ENCODE measurements at places on chromosomes 7 and 10. TPM values are rescaled to one million over a fixed set of nuclear protein-coding genes. Genes with fewer than 3 reads are reported as not detected.

The FOXI2 gene
- not detected for total RNA-seq

The TDRD1 gene
- not detected for total RNA-seq

The GDF10 gene
- total RNA-seq, result 1.2 TPM

The LMBR1 gene
- total RNA-seq, result 82.6 TPM

The TEX36 gene
- total RNA-seq, result not detected

The FAM180A gene
- total RNA-seq, result not detected

The EFCAB10 gene
- not detected for total RNA-seq

The PNLIPRP1 gene
- 0.95 TPM for total RNA-seq

DNA sequence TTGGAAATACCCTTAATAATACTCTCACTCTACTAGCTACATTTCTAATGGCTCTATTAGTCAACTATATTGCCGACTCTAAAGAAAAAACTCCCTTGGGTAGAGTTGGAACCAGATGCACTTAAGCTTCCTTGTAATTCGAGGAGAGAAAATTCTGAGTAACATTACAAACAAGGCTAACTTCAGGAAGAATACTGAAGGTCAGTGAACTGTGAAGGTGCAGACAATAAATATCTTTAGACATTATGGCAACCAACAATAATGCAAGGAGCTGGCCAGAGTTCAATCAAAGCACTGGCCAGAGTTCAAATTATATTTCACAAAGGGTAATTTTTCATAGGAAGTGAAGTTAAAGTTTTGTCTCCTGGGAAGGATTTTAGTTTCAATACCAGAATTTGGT, 40.7 kb upstream of the MRLN start:
- H3K36me3 ChIP-seq, result peaks cover 15% of the 10 kb centered on the region
- H3K27me3 ChIP-seq, result no peaks in the 10 kb centered on the region
- DNase-seq, result no peak
- H3K27ac ChIP-seq, result no peak overlapping the region

DNA sequence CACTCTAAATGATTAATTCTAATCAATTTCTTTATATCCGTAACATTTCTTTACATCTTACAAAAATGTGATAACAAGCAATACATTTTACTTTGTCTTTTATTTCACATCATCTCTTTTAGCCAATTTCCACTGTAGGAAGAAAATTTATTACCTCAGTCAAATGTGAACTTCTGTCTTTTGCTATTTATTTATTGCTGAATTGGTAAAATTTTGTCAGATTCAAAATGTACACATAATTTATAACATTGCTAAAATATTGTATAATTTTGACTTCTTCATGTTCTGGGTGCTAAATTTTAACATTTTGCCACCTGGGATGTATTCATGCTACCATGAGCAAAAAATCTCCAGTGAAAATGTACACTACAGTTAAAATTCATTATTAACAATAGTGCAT, 158.0 kb downstream of the HGF start:
- no peaks in the 10 kb centered on the region for H3K27me3 ChIP-seq
- H3K4me1 ChIP-seq, result no peaks in the 10 kb centered on the region
- no peaks in the 10 kb centered on the region for H3K36me3 ChIP-seq
- no peak overlapping the region for H3K4me3 ChIP-seq
- no peak overlapping the region for H3K27ac ChIP-seq

GRCh38 chr10:118339111-118339510, 3.0 kb downstream of the FAM204A start:
- DNase-seq, result no peak
- H3K4me1 ChIP-seq, result peaks cover 19% of the 10 kb centered on the region
- no peaks in the 10 kb centered on the region for H3K27me3 ChIP-seq

- H3K27me3 ChIP-seq, result peaks cover 18% of the 10 kb centered on the region
- H3K36me3 ChIP-seq, result no peaks in the 10 kb centered on the region
- H3K27ac ChIP-seq, result no peak overlapping the region
Measured at GRCh38 chr7:159113056-159113455, 31.6 kb downstream of the VIPR2 start.

DNA sequence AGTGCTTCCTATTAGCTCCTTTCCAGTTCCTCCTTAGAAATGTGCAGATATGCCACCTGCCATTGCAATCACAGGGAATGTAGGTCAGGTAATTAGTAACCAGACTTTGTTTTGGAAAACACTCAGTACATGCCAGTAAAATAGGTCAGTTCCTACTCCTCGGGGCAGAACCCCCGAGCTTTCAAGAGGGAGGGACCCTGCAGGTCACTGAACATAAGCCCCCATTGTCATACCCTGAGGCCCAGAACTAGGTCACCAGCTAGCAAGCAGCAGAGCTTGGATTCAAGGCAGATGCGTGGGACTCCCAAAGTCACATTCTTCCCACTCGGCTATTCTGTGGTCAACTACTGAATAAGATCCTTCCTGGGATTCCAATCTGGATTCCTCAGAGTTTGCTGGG, 104.8 kb downstream of the PPP1R3C start:
- no peaks in the 10 kb centered on the region for H3K4me1 ChIP-seq
- H3K4me3 ChIP-seq, result no peak overlapping the region

GRCh38 chr10:78755063-78755701, 313.6 kb upstream of the ZMIZ1 start:
- peaks cover 12% of the 10 kb centered on the region for H3K4me1 ChIP-seq
- H3K27ac ChIP-seq, result no peak overlapping the region
- H3K27me3 ChIP-seq, result no peaks in the 10 kb centered on the region

DNA sequence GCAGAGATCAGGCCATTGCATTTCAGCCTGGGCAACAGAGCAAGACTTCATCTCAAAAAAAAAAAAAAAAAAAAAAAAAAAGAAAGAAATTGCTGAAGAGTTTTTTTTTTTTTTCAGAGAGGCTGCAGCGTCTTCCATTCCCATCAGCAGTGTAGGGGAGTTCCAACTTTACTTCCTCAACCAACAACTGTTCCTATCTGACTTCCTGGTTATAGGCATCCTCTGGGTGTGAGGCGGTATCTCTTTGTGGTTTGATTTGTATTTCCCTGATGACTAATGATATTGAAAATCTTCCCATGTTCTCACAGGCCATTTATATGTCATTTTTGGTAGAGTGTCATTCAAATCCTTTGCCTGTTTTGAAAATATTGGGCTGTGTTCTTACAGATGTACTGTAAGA, 40.2 kb downstream of the PRTFDC1 start:
- H3K4me3 ChIP-seq, result no peak overlapping the region
- H3K36me3 ChIP-seq, result no peaks in the 10 kb centered on the region
- no peaks in the 10 kb centered on the region for H3K27me3 ChIP-seq
- H3K4me1 ChIP-seq, result no peaks in the 10 kb centered on the region
- no peak for DNase-seq

DNA sequence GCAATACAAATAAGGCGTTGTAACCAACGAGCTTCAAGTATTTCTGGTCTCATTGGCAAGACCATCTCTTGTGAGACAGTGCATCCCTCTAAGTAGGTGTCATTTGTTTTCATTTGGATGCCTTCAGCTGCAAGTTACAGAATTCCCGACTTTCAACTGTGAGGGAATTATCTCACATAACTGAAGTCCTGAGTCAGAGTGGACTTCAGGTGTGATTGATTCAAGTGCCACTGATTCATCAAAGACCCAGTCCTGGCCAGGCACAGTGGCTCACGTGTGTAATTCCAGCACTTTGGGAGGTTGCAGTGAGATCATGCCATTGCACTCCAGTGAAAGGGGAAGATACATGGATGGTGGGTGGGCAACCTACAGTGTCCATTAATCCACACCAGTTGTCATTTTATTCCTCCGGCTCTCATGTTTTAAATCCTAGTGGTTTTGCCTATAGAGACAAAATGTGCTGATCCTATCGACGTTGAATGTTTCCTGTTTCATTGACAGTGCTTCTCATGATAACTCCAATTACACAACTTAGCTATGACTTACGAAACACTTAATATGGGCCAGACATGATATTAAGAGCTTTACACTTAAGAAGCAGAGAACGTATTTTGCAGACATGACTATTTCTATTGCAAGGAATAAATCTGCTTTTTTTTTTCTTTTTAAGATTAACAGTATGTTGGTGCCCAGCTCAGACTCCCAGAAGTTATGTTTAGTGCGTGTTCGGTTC, 268.0 kb downstream of the FRMD4A start:
- no peaks in the 10 kb centered on the region for H3K4me1 ChIP-seq
- no peaks in the 10 kb centered on the region for H3K27me3 ChIP-seq
- H3K27ac ChIP-seq, result no peak overlapping the region
- H3K36me3 ChIP-seq, result no peaks in the 10 kb centered on the region
- DNase-seq, result no peak

DNA sequence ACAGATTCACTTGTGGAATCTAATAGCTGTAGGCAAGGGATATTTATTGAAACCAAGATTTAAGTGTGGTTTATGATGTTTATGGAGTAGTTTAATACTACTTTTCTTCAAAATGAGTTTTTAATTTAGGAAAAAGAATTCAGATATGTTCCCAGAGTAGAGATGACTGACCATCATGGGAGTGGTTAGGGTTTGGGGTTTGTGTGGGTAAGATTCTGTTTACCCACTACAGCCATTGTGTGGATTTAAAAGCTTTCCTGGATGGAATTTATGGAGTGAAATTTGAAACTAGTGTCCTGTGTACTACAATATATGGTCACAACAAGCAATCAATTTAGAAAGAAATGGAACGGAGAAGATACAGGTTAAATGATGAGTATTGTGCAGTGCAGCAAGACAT, 453.5 kb downstream of the AUTS2 start:
- no peaks in the 10 kb centered on the region for H3K36me3 ChIP-seq
- no peak overlapping the region for H3K27ac ChIP-seq
- H3K4me3 ChIP-seq, result no peak overlapping the region
- H3K27me3 ChIP-seq, result no peaks in the 10 kb centered on the region

DNA sequence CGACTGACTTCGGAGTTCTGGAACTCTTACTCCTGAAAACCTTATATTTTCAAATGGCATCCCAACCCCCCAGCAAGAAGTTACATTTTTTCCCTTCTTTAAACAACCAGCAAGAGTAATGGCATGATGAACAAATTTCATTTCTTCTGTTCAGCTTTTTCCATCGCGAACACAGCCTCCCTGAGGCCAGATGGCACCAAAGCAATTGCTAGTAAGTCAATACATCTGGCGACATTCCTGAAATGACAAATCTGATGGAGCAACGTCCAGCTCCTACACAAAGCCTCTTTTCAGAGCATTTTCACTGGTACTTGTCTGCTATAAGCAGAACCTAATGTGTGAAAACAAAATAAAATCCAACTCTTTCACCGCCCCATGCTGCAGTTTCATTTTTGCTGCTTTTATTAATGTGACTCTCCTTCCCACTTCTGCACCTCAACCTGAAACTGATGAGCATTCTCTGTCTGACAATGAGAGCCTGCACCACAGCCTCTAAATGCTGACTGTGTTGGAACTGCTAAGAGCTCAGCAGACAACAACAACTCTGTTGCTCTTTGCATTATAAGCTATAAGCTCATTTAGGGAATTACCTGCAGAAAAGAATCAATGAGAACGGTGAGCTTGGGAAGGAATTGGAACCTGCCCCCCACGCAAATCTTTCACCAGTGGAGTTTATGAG, 229.8 kb downstream of the FGFR2 start:
- DNase-seq, result no peak
- H3K36me3 ChIP-seq, result no peaks in the 10 kb centered on the region
- H3K27ac ChIP-seq, result no peak overlapping the region
- no peaks in the 10 kb centered on the region for H3K4me1 ChIP-seq
- no peak overlapping the region for H3K4me3 ChIP-seq

DNA sequence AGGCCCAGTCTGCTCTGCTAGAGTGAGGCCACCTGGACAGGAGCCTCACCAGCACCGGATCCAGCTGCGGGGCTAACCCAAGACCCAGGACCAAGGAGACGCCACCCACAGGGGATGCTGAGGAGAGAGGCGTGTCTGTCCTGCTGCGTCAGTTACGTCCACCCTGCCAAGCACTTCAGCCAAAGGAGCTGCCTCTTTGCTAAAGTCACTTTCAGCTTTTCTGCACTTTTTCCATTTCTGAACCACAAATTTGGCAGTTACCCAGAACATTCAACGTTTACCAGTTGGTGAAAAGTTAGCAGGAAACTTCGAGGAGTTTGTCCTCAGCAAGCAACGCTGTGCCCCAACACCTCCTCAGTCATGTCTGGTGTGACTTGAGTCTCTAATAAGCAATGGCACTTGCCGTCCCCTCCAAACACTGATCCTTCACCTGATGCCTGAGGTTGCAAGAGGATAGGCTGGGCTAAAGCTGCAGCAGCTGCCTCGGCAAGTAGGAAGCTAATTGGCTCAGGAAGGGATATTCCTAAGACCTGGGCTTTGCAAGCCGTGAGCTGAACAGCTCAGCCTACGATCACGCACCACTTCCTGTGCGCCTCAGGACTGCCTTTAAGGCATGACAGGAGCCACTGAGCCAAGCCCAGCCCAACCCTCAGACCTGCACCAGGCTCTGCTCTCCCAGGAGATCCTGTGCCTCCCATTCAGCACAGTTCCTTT, 40.1 kb downstream of the KCNH2 start:
- H3K4me3 ChIP-seq, result no peak overlapping the region
- no peaks in the 10 kb centered on the region for H3K36me3 ChIP-seq
- H3K27ac ChIP-seq, result no peak overlapping the region

Measured in Panc1 (cell line).